ENCODE measurements at places on chromosomes 7 and 10. TPM values are rescaled to one million over a fixed set of nuclear protein-coding genes. Genes with fewer than 3 reads are reported as not detected.
A peak's percentile ranks its signal among the peaks of the same experiment; 100 is the strongest.

GRCh38 chr7:151743481-151743983 lies 133.4 kb downstream of the PRKAG2 start:
- no peak overlapping the region for H3K27ac ChIP-seq
- no peaks in the 10 kb centered on the region for H3K27me3 ChIP-seq
- H3K36me3 ChIP-seq: no peaks in the 10 kb centered on the region

IL2RA gene
- not detected for total RNA-seq

DTX2 gene
- 41.9 TPM for total RNA-seq

- no peak overlapping the region for H3K27ac ChIP-seq
- no peak overlapping the region for H3K4me3 ChIP-seq
- H3K27me3 ChIP-seq: no peaks in the 10 kb centered on the region
- DNase-seq: no peak
Measured at GRCh38 chr10:116733566-116733965, 8.8 kb downstream of the HSPA12A start.

- H3K36me3 ChIP-seq: no peaks in the 10 kb centered on the region
- H3K27me3 ChIP-seq: peaks cover 32% of the 10 kb centered on the region
- DNase-seq: no peak
Measured at GRCh38 chr7:39386718-39387117, 179.5 kb upstream of the YAE1 start.

GRCh38 chr7:48781752-48782151 lies 142.6 kb upstream of the CDC14C start:
- no peak overlapping the region for H3K27ac ChIP-seq
- no peaks in the 10 kb centered on the region for H3K36me3 ChIP-seq
- no peak overlapping the region for H3K4me3 ChIP-seq
- DNase-seq: no peak
- no peaks in the 10 kb centered on the region for H3K27me3 ChIP-seq
- no peaks in the 10 kb centered on the region for H3K4me1 ChIP-seq

DNA sequence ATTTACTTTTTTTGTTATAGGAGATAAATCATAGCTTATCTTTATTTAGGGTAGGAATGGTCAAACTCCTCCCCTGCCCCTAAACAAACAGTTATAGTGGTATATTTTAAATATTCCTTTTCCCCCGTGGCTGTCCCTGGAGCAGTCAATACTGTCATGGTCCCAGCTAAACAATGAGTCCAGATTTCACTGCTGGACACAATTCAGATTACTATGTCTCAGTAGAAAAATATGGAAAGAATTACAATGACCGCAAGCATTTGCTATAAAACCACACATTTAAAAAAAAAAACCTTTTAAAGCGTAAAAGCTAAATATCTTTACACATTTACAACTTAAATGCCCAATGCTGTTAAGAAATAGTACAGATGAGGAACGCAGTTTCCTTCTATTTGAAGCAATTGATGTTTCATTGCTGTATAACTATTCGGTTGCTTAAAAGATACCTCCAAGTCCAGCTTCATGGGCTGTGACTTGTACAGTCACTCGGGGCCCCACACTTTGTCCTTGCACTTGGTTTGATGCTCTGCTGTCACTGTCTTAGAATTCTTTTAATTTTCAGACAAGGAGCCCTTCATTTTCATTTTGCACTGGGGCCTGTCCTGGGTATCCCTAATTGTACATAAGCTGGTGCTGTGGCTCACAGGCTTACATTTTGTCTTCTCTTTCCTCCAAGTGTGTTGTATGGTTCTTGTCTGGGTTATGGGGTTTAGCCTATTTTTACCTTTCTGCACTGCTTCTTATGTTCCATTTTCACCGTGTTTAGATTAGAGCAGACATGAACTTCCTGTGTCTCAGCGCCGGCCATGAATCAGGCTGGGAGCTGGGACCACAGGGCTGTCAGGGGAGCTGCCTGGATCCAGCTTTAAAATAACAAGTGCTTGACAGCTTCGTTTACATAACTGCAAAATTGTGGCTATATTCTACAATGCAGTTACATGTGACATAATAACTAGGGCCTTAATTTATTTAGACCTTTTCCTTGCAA lies 530.2 kb upstream of the FZD8 start:
- no peak overlapping the region for H3K27ac ChIP-seq
- H3K4me1 ChIP-seq: no peaks in the 10 kb centered on the region
- no peaks in the 10 kb centered on the region for H3K27me3 ChIP-seq
- no peak for DNase-seq

ACSM6 gene
- not detected for total RNA-seq

DNA sequence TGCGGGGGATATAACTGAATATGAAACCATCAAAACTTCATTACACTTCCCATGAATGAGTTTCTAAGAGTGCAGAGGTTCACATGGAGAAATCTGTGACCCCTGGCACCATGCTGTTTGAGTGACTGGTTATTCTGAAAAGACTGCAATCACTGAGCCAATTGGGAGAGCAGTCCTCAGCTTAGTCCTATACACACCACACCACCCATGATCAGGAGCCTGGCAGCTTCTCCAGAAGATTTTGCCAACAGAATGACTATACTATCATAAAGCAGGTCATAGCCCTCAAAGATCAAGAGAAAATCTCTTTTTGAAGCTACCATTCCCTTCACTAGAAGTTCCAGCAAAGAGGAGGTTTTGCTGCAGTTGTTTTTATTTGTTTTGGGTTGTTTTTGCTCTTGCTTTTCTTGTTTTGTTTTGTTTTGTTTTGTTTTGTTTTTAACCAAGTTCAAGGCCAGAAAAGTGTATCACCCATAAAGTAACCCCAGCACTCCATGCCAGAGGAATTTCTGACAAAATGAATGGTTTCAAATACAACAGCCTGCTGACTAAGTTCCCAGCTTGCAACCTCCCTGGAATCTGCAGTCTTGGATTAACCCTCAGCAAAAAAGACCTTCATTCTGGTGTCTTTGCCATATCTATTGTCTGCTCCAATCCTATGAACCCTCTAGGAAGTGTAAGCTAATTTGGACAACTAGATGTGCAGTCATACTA lies 19.7 kb upstream of the HGF start:
- no peaks in the 10 kb centered on the region for H3K27me3 ChIP-seq
- peaks cover 7% of the 10 kb centered on the region for H3K4me1 ChIP-seq
- H3K27ac ChIP-seq: no peak overlapping the region
- H3K36me3 ChIP-seq: no peaks in the 10 kb centered on the region

- H3K36me3 ChIP-seq: no peaks in the 10 kb centered on the region
- no peaks in the 10 kb centered on the region for H3K4me1 ChIP-seq
- H3K27ac ChIP-seq: no peak overlapping the region
Measured at GRCh38 chr7:33882040-33882837, 23.1 kb upstream of the BMPER start.

DNA sequence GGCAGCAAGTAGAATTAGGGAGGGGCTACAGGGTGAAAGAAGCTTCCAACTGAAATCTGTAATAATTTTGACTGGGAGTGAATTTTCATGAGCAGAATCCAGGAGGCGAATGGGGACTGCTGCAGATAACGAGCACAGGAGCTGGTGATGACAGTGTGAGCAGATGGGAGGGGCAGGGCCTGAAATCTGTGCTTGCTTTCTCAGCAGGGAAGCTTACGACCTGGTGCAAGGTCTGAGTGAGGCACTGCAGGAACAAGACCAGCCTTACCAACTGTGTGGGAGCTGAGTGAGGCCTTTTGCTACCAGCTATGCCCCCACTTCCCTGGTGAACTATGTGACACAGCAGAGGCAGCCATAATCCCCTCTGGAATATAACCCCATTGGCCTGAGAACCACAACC lies 109.8 kb downstream of the HPSE2 start:
- no peak for DNase-seq
- no peak overlapping the region for H3K27ac ChIP-seq
- no peaks in the 10 kb centered on the region for H3K4me1 ChIP-seq
- H3K36me3 ChIP-seq: no peaks in the 10 kb centered on the region
- H3K4me3 ChIP-seq: no peak overlapping the region
- no peaks in the 10 kb centered on the region for H3K27me3 ChIP-seq

DNA sequence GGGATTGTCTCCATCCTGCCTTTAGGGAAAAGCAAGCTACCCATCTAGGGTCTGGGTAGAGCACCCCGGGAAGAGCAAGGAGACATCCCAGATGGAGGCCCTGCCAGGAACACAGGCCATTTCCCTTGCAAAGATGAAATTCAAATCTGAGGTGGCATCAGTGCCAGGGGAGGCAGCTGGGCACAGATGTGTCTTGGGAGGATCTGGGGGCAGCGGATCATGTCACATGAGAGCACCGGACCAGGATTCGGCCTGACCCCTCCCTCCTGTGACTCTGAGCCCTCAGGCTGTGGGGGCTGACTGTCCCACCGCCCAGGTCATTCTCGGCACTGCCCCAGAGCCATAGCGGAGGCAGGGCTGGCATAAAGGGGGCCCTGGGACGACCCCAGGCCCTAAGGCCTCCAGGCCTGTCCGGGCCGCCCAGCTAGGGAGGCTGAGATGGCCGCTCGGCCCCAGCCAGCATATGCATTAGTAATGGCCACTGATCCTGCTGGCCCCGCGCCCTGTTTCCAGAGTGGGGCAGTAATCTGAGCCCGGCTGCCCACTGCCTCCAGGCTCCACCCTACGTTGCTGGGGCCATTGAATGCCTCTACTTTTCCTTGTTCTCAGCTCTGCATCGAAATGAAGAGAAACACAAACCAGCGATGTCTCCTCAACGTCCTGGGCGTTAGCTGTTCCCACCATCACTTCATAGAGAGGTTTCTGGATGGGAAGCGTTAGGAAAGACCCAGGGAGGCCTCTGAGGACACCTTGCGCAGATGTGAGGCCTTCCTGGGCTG lies 148.5 kb downstream of the UBE2H start:
- H3K27me3 ChIP-seq: no peaks in the 10 kb centered on the region
- H3K4me3 ChIP-seq: no peak overlapping the region
- H3K27ac ChIP-seq: no peak overlapping the region
- no peaks in the 10 kb centered on the region for H3K4me1 ChIP-seq
- H3K36me3 ChIP-seq: no peaks in the 10 kb centered on the region

EPHA1 gene
- 1.7 TPM for total RNA-seq

DNA sequence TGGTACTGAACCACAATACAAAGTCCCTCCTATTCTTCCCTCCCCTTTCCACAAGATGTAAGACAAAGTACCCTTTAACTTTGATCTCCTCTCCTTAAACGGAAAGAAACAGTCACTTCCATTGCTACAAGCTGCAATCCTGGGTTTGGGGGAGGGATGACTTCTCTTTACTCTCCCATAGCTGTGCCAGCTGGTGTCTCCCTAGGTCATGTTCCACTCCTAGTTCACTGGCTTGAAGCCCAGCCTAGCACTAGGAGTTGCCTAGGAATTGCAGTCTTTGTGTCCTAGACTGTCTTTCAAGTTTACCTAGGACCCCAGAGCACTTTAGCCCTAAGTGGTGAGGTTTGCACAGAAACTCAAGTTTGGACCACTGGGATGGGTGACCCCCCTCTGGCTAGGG lies 311.1 kb downstream of the HPSE2 start:
- H3K27me3 ChIP-seq: no peaks in the 10 kb centered on the region
- H3K4me3 ChIP-seq: no peak overlapping the region
- no peaks in the 10 kb centered on the region for H3K36me3 ChIP-seq

OR2A1 gene
- total RNA-seq: 0.60 TPM

GRCh38 chr7:157944734-157945291 lies 608.0 kb downstream of the DNAJB6 start:
- H3K36me3 ChIP-seq: no peaks in the 10 kb centered on the region
- no peak overlapping the region for H3K27ac ChIP-seq
- no peak overlapping the region for H3K4me3 ChIP-seq
- H3K4me1 ChIP-seq: no peaks in the 10 kb centered on the region
- no peak for DNase-seq

- H3K4me3 ChIP-seq: no peak overlapping the region
- no peaks in the 10 kb centered on the region for H3K27me3 ChIP-seq
- H3K4me1 ChIP-seq: no peaks in the 10 kb centered on the region
- no peak overlapping the region for H3K27ac ChIP-seq
- H3K36me3 ChIP-seq: no peaks in the 10 kb centered on the region
- peak; percentile 24 for DNase-seq
Measured at GRCh38 chr7:17521437-17521836, 223.0 kb downstream of the AHR start.

SEMA3E gene
- not detected for total RNA-seq

GRCh38 chr10:129670124-129670523 lies 203.1 kb downstream of the MGMT start:
- H3K36me3 ChIP-seq: no peaks in the 10 kb centered on the region
- no peaks in the 10 kb centered on the region for H3K4me1 ChIP-seq
- no peak overlapping the region for H3K27ac ChIP-seq
- no peaks in the 10 kb centered on the region for H3K27me3 ChIP-seq

DNA sequence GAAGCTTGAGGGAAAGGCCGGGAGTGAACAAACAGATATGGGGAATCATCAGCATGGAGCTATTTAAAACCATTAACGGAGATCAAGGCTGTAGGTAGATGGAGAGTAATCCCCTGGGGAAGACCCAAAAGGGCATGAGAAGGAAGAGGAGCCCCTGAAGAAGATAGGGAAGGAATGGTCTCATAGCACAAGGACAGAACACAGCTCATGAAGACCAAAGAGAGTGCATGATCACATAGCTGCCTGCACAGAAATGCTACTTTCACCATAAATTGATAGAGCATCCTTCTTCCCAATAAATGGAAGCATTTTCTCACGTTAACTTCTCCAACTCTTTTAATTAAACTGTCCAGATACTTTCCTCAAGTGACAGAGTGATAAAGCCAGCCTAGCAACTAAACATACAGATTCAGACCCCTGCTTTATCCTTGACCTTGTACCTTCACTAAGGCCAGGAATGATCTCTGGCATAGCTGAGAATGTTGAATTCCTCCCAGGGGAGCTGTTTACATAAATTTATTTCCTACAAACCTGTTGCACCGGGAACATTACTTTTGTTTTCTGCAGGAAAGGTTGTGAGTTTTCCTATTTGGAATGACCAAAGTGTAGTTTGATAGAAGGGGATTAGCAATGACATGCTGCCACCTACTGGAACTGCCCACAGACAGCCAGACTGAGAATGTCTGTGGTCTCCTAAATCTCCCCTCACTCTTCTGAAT lies 110.8 kb upstream of the LRGUK start:
- no peaks in the 10 kb centered on the region for H3K4me1 ChIP-seq
- H3K4me3 ChIP-seq: no peak overlapping the region
- DNase-seq: peak; percentile 25
- H3K27me3 ChIP-seq: no peaks in the 10 kb centered on the region
- H3K27ac ChIP-seq: no peak overlapping the region

- H3K27me3 ChIP-seq: no peaks in the 10 kb centered on the region
- no peak overlapping the region for H3K4me3 ChIP-seq
- H3K27ac ChIP-seq: no peak overlapping the region
- DNase-seq: peak; percentile 58
- no peaks in the 10 kb centered on the region for H3K36me3 ChIP-seq
- H3K4me1 ChIP-seq: peaks cover 8% of the 10 kb centered on the region
Measured at GRCh38 chr10:84429926-84430520, 101.6 kb downstream of the CCSER2 start.

CYP3A4 gene
- not detected for total RNA-seq

DNA sequence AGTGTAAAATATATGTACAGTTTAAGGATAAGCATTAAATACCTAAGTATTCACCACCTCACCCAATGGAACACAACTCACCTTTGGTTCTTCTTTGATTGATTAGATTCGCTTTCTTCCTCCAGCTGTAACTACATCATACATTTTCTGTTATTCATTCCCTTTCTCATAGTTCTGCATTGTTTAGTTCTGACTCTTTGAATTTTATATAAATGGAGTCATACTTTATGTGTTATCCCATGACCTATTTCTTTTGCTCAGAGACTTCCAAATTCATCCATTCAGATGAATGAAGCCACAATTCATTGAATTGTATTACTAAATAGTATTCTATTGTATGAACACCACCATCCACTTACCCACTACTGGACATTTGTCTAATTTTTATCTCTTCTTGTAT lies 12.3 kb downstream of the THNSL1 start:
- no peak for DNase-seq
- no peak overlapping the region for H3K4me3 ChIP-seq
- H3K27ac ChIP-seq: no peak overlapping the region
- no peaks in the 10 kb centered on the region for H3K27me3 ChIP-seq
- H3K36me3 ChIP-seq: no peaks in the 10 kb centered on the region
